Right hindlimb (tissue), 1 donor: ENCODE measurements at places on chromosomes 4 and X.
A peak's percentile ranks its signal among the peaks of the same experiment; 100 is the strongest.

- DNase-seq = no peak
These were observed 8.4 kb downstream of the ARX start for GRCh38 chrX:25007059-25008053.

DNA sequence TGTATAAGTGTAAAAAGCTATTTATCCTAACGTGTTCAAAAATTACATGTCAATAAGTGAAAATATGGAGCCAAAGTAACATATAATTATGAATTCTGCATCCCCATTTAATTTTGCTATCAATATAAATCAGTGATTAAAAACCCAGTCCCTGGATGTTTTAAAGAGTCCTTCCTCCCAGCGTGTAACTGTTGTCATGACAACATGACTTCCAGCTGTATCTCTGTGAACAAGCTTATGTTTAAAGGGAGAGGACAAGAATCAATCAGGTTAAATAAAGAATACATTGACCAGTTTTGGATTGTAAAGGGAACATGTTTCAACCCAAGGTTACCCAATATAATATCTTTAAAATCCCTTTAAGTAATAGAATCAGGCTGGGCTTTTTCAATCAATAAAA is 219.7 kb downstream of the NSUN7 start:
- no peak for DNase-seq

- no peak for DNase-seq
These were observed 21.3 kb upstream of the UGDH start for GRCh38 chr4:39548425-39549067.

- no peak for DNase-seq
These were observed 40.0 kb downstream of the CHRDL1 start for GRCh38 chrX:110755611-110756010.

- DNase-seq = peak; percentile 38
These were observed 1754.1 kb downstream of the C4orf33 start for GRCh38 chr4:130850019-130850524.

DNA sequence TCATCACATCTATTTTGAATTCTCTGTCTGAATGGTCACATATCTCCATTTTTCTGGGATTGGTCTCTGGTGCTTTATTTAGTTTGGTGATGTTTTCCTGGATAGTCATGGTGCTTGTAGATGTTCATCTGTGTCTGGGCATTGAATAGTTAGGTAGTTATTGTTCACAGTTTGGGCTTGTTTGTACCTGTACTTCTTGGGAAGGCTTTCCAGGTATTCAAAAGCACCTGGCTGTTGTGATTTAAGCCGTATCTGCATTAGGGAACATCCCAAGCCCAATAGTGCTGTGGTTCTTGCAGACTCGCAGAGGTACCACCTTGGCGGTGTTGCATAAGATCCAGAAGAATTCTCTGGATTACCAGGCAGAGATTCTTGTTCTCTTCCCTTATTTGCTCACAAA is 44.6 kb downstream of the COL4A5 start:
- DNase-seq = no peak

DNA sequence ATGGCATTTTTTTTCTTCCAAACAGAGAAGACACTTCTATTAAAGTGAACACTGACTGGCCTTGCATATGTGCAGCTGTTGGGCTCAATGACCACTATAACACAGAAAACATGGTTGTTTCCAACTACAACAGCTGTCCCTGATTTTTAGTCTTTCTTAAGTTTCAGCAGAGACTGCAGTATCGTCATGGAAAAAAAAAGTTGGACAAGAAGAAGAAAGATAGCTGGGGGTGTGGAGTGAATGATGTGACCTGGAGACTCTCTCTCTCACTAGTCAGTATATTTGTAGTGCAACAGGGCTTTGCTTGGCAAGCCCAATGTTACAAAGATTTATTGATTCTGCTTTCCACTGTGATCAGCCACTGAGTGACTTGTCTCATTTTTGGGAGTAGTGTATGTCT is 29.5 kb upstream of the C4orf54 start:
- peak; percentile 33 for DNase-seq
